ENCODE measurements at places on chromosomes 1 and 21.

DNA sequence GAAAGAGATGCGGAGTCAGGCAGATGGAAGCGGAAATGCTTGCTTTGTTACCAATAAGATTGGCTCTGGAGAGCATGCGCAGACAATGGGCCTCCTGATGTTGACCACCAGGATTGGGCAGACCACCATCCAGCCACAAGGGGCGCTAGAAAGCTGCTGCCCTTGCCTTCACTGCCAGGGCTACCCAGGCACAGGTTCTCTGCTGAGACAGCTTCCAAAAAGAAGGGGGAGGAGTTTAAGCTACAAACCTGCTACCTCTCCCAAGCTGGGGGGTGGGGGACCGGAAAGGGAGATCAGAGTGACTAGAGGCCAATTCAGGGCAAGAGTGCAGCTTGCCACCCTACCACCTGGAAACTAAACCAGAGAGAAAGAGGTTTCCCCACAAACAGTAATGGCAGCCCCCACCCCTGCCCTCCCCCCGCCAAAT, 369.7 kb downstream of the RRAGC start:
- DNase-seq: peak; percentile 58

- DNase-seq: no peak
Measured at GRCh38 chr1:198102454-198102827, 54.4 kb upstream of the NEK7 start.

DNA sequence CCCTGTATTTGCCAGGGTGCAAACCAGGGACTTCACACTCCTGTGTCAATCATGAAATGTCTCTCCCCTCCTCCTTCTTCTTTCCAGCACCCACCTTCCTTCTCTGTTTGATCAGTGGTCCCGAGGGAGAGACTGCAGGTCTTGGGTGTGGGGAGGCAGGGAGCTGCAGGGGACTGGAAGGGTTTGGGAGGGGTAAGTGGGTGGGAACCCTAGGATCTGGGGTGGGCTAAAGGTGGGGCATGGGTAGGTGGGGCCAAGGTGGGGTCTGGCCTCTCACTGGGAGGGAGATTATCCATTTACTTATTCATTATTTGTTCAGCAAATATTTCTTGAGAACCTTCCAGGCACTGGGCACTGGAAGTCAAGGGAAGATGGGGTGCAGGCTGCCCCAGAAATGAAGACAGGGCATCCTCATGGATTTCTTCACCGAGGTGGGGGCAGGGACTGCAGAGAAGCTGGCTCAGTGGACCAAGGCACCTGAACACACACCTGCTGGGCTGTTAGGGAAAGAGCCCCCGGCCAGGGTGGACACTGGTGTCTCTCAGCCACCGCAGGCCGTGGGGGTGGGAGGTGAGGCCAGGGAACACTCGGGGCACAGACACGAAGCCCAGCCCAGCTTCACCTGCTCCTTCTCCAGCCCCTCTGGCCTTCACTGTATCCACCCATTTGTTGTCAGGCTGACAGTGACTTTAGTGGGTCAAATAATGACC, 193.9 kb upstream of the C1orf174 start:
- DNase-seq: no peak

DNA sequence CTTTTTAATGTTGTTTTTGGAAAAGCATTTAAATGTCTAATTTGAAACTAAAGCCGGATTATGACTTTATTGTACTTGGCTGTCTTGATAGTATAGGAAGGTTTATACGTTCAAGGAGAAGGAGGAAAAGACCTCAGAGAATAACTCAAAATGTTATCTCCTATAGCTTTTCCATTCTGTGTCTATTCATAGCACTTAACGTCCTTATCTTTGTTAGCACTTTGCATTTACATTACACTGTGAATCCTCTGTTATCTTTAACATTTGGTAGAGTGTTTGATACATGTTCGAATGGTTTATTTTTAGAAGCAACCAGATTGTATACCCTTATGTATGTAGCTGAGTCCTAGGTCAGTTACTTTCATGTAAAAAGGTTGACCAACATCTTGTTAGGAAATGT, 50.8 kb upstream of the PODN start:
- DNase-seq: no peak

DNA sequence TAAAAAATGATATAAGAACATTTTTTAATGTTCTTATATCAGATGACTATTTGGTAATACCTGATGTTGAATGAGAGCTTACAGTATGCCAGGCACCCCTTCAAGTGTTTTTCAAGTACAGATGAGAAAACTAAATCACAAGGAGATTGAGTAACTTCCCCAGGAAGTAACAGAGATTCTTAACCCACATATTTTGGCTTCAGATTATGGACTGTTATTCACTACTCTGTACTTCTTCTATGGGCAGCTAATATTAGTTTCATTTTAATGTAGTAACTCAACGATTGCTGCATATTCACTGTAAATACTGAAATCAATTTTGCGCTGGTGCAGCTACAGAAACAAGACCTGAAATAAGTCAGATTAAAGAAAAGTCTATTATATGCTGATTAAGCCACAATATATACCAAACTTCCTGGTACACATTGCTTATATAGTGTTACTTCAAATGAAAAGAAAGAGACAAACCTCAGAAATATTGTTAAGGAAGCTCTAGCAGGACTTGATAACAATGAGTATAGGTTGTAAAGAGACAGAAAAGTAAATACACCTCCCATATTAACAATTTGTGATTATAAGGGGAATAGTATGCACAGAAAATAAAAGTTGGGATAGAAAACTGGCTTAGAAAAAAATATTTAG, 19.7 kb downstream of the DPYD start:
- no peak for DNase-seq

DNA sequence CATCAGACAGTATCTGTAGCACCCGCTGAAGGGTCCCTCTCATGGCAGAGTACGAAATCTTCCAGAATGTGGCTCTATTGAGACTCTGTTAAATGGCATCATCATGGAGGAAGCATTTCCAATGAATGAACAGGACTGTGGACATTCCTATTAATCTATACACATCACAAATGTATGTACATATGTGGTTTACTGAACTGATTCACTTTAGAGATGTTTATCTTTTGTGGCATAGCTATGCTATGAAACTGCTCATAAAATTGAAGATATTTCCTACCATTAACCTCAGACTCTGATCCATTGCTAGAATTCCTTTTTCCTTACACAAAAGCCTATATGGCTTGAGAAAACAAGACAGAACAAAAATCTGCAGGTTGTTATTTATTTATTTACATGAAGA, 259.6 kb upstream of the RRP15 start:
- no peak for DNase-seq

DNA sequence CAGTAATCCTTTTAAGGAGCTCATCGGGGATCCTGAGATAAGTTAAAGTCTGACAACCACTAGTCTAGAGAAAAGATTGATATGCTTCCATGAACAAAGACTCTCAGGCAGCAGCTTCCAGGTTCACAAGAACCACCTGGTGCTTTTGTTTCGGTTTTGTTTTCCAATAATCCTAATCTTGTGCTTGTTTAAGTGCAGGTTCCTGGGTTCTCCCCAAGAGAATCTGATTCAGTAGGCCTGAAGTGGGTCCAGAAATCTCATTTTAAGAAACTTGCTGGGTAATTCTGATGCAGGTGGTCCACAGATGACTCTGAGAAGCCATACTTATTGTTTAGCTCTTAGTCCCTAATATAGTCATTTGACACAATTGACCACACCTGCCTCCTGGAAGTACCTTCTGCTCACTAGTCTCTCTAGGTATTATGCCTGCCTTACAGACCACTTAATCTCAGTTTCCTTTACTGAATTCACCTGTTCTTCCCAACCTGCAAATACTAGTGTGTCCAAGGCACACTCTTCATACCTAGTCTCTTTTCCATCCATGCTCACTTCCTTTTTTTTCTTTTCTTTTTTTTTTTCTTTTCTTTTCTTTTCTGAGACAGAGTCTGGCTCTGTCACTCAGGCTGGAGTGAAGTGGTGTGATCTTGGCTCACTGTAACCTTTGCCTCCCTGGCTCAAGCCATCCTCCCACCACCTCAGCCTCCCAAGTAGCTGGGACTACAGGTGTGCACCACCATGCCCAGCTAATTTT, 20.5 kb upstream of the FRRS1 start:
- no peak for DNase-seq

DNA sequence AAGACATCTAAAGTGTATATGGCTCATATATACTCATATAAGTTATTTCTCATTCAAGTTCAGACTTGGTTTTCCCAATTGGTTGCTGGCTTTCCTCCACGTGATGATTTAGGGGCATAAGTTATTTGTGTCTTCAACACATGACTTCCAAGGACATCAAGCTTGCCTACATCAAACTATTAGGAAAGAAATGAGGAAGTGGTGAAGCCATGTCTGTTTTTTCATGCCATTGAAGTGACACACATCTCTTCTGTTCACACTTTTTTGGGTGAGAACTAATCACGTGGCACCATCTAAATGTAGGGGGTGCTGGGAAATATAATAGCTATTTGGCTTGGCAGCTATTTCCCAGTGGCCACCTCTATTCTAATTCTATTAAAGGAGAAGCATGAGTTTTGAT, 282.1 kb downstream of the OMA1 start:
- no peak for DNase-seq

DNA sequence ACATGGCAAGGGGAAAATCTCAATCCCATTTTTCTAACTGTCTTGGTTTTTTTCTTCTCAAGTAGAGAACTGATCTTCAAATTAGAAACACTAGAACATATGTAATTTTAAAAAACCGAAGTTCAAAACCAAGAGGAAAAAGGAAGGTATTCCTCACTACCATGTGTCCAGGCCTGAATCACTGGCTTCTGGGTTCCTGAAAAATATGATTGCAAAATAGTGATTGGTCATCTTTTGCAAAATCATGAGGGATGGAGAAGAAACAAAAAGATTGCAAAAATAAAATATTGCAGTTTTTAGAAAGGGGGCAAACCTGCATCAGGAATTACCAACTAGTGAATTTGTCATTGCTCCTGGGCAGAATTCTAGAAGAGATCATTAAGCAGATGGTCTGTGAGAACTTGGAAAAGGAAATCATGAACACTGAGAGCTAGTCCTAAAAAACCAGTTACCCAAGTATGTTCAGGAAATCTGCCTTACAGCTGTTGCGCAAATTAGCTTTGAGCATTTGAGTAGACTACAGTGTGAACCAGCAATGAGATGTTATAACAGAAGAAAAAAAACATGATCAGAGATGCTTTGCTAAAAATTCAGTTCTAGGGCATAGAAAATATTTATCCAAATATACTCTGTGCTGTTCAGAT, 49.4 kb downstream of the SPATA46 start:
- no peak for DNase-seq

GRCh38 chr1:92365378-92366039, 66.7 kb downstream of the RPAP2 start:
- DNase-seq: no peak

DNA sequence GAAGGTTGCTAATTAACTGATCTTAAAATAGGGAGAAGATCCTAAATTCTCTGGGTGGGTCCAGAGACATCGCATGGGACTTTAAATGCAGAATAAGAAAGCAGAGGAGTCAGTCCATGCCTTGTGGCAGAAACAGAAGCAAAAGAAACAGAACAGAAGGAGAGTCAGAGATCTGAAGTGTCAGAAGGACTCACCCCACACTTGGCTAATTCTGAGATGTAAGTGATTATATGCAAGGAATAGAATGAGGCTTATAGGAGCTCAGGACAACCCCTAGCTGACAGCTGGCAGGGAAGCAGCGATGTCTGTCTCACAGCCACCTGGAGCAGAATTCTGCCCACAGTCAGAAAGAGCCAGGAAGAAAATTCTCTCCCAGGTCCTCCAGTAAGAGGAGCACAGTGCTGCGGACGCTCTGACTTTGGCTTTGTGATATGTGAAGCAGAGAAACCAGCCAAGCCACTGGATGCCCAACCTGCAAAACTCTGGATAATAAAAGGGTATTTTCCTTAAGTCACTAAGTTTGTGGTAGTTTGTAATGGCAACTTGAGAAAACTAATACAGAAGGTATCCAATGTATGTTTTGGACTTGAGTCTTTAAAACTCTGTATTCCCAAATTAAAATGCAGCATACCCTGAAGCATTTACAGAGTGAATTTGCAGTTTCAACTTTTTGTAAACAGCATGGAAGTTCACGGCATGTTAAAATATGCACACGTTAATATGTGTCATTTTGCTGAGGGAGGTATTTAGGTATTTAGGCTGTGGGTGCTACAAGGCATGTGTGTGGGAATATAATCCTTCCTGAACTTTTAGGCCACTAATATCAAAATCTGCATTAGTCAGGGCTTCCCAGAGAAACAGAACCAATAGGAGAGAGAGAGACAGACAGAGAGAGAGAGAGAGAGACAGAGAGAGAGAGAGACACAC, 388.5 kb downstream of the PCP4 start:
- DNase-seq: no peak

- no peak for DNase-seq
Measured at GRCh38 chr1:89546934-89547562, 22.4 kb downstream of the LRRC8B start.

DNA sequence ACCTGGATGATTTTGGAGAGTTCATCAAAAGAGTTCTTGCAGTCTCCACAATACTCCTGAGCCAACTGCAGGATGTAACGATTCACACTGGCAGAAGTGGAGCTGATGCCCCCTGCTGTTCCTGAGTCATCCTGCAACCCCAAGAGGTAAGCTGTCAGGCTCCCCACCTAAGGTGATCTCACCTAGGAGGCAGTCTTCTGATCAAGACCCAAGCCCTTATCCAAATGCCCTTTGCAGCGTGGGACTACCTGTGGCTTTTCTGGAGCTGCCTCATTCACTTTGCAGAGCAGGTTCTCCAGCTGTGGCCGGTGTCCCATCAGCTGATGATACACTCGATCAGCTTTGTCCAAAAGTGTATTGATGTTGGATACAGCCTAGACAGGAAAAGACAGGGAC, 96.4 kb downstream of the UBR4 start:
- peak; percentile 32 for DNase-seq

DNA sequence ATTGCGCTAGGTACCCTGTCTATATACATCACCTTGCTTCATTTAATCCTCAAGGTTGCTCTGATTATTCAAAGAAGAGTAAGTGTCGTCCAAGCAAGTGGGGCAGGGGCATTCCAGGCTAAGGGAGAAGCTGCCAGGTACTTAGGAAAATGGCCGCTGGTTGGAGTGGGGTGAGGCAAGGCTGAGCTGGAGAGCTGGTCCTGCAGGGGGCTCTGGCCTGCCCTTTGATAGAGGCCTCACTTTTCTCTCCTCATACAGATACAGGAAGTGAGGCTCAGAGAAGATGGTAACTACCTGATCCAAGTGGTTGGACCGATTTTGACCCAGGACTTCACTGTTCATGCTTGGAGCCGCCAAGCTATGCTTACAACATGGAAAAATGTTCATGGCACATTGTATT, 86.9 kb upstream of the ZBTB40 start:
- DNase-seq: no peak

DNA sequence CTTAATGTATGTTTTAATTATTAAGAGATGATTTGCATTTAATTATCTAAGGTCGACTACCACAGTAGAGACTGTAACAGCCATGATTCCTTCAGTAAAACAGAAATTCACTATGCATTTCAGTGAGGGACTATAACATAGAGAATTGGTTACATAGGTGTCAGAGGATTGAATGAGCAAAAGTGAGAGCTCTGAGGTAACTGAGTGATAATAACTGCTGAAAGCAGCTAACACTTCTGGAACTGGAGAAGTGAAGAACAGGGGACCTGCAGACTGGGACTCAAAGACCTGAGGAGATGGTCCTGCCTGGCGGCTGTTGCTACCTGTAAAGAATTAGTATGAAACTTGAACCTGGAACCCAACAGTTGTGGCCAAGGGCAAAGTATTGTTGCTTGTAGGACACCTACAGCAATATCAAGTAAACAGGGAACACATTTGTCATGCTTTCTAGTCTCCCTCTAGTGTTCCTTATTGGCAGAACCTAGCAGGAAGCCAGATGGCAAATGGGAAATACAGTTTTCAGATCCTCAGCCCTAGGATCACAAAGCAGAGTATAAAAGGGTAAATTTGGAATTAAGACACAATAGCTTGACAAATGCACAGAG, 110.6 kb downstream of the HS2ST1 start:
- DNase-seq: no peak

- peak; percentile 8 for DNase-seq
Measured at GRCh38 chr1:17922833-17923232, 167.7 kb downstream of the ACTL8 start.

Measured in activated CD4-positive, alpha-beta T cell treated with anti-CD3 and anti-CD28 coated beads, Interleukin-2, amount 50 U/mL, for 48 hours (primary cell).